GM23338 (cell line): ENCODE measurements at places on chromosomes 4 and X. TPM values are rescaled to one million over a fixed set of nuclear protein-coding genes. Genes with fewer than 3 reads are reported as not detected.

FAM47A gene
- not detected in 2 replicates for total RNA-seq

ADRA2C gene
- 16.3 and 16.6 TPM in 2 replicates for total RNA-seq

KCND1 gene
- total RNA-seq = 5.3 and 5.6 TPM in 2 replicates

TEX11 gene
- total RNA-seq = 0.85 and 1.0 TPM in 2 replicates

GLUD2 gene
- total RNA-seq = 1.5 and 1.9 TPM in 2 replicates

MBNL3 gene
- total RNA-seq = 2.4 and 3.0 TPM in 2 replicates

DNA sequence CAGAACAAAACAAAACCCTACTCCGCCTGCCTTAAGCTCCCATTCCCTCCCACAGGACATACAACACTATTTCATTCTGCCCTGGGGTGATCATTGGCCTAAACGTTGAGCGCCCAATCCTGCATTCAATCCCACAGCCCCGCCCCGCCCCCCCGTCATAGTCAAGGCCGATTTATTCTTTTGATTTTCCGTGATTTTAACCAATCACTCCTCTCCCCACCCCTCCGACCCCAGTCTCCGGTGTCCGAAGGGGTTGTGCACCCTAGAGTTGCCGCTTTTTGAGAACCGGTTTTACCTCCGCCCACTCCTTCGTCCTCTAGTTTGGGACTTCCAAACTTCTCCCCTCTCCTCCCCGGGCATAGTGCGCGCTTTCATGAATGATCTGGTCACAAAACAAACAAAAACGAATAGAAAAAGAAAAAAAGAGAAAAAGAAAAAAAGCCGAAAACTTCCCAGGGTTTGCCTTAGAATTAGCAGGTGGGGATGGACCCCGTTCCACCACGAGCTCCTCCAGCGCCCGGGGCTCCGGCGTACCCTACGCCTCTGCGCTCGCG lies 446 bp upstream of the UBE2A start:
- H3K4me1 ChIP-seq = no peaks in the 10 kb centered on the region
- peak overlapping the region; percentile 94; the same call in 1 of the 2 replicates for H3K27ac ChIP-seq
- peak; percentile 45 for DNase-seq

DNA sequence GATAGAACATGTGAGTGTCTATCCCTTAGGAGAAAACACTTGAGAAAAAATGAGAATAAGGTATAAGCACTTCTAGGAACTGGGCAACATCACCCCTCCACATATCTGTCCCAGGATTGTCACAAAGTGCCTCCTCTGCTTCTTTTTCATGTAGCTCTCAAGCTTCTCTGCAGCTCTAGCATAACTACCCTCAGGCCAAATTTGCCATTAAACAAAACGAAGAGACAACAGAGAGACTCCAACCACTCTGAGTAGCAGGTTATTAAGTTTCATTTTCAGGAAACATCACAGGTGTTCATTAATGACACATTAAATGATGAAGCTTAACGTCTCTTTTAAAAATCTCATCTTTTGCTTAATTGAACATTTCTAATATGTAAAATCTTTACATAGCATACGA lies 580.0 kb downstream of the GALNTL6 start:
- no peaks in the 10 kb centered on the region for H3K4me1 ChIP-seq
- no peaks in the 10 kb centered on the region for H3K36me3 ChIP-seq
- DNase-seq = no peak
- H3K4me3 ChIP-seq = no peak overlapping the region
- H3K27ac ChIP-seq = no peak overlapping the region

DNA sequence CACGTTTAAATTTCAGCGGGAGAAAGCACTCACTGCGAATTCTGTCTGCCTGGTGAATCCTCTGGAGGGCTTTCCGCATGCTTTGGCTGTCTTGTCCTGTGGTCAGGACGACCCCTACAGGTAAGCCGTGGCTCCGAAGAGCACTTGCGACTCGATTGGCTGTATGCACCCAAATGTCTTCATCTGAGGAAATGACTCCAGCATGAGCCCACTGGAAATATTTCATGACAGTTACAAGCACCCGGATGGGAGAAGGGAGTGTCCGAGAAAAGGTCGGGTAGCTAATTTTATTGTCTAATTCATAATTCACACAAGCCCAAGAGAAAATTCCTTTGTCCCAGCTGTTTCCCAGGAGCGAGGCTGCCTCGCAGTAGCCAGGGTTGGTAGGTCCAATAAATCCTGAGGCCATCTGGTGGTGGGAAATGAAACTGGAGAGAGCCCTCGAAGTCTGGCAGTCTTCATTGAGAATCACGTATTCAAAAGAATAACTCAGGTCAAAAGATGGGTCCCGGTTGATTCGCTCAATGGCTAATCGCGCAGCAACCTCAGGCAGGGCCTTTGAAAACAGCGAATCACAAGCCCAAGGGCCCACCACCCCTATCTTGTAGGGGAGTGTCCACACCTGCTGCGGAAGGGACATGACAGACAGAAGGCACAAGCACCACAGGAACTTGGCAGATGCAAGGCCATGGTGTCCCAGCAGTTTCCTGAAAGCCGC lies 6.6 kb downstream of the GUCY2F start:
- no peaks in the 10 kb centered on the region for H3K27me3 ChIP-seq
- peak; percentile 74 for DNase-seq
- no peaks in the 10 kb centered on the region for H3K36me3 ChIP-seq
- H3K27ac ChIP-seq = no peak overlapping the region
- peaks cover 19% of the 10 kb centered on the region; the same call in 1 of the 2 replicates for H3K4me1 ChIP-seq
- peak overlapping the region; percentile 37 for H3K4me3 ChIP-seq

DNA sequence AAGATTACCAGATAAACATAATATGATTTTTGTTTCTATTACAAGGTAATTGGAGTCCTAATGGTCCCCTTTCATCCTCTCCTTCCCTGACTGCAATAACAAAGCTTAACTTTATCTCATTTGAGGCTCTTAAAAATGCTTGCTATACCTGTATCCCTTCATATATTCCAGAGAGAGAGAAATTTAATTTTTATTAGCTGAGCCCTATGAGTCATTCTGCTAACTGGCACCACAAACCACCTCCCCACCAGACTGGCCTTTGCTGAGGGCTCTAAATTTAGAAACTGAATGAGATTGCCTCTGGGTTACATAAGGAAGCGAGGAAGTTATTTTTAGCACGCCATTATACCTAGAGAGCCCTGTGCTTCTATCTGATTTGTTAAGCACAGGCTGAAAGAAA lies 27.4 kb downstream of the CBLL2 start:
- H3K36me3 ChIP-seq = no peaks in the 10 kb centered on the region; the same call in 1 of the 2 replicates
- no peak overlapping the region for H3K27ac ChIP-seq
- H3K4me1 ChIP-seq = 0 out of 2 replicates have a peak, but pooled peaks cover 2% of the 10 kb centered on the region
- DNase-seq = no peak

GRCh38 chr4:7287918-7288280 lies 95.6 kb downstream of the SORCS2 start:
- H3K4me1 ChIP-seq = no peaks in the 10 kb centered on the region
- H3K27ac ChIP-seq = no peak overlapping the region
- no peak overlapping the region for H3K4me3 ChIP-seq
- H3K27me3 ChIP-seq = no peaks in the 10 kb centered on the region
- no peak for DNase-seq
- H3K36me3 ChIP-seq = no peaks in the 10 kb centered on the region

- no peaks in the 10 kb centered on the region for H3K36me3 ChIP-seq
- H3K27ac ChIP-seq = no peak overlapping the region
- no peak overlapping the region for H3K4me3 ChIP-seq
- DNase-seq = no peak
Measured at GRCh38 chr4:148847544-148848255, 405.5 kb upstream of the NR3C2 start.

GRCh38 chr4:189081826-189082225 lies 858.8 kb upstream of the FRG1 start:
- H3K36me3 ChIP-seq = no peaks in the 10 kb centered on the region; the same call in 1 of the 2 replicates
- no peak overlapping the region for H3K4me3 ChIP-seq
- no peak for DNase-seq
- H3K27me3 ChIP-seq = no peaks in the 10 kb centered on the region

GRCh38 chrX:14718403-14718802 lies 154.5 kb downstream of the FANCB start:
- no peaks in the 10 kb centered on the region for H3K27me3 ChIP-seq
- no peaks in the 10 kb centered on the region for H3K4me1 ChIP-seq
- H3K4me3 ChIP-seq = no peak overlapping the region
- no peak overlapping the region for H3K27ac ChIP-seq
- DNase-seq = no peak
- no peaks in the 10 kb centered on the region for H3K36me3 ChIP-seq

DNA sequence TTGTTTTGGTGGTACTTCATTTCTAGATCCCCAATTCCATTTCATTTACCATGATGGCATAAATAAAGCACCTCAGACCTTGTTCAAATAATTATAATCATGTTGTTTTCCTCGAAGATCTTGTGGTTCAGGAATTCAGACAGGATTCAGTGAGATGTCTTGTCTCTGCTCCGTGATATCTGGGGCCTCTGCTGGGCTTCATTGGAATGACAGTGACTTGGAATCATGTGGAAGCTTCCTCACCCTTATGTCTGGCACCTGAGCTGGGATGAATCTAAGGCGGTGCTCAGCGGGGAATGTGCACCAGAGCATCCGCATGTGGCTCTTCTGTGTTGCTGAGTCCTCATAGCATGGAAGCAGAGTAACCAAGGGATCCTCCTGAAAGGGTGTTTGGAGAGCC lies 132.2 kb downstream of the VEGFC start:
- H3K4me1 ChIP-seq = no peaks in the 10 kb centered on the region
- no peaks in the 10 kb centered on the region for H3K36me3 ChIP-seq
- H3K4me3 ChIP-seq = no peak overlapping the region

DNA sequence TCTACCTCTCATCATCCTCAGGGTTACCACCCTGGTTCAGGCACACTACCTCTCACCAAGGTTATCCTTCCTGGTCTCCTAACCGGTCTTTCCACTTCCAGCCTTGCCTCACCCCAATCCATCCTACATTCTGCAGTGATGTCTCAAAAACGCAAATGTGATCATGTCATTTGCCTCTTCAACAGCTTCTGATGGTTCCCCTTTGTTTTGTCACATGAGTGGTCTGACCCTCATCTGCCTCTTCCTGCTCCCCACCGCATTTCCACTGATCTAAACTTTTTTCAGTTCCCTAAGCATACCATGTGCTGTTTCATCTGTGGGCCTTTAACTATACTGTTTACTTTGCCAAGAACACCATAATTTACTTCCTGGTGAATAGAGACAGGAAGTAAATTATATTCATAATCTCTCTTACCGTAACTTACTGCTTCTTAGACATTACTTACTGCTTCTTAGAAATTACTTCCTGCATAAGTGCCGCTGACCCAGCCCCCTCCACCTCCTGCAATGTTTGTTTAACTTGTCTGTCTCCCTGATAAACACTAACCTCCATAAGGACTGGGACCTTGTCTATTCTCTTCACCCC lies 27.1 kb upstream of the NSUN7 start:
- no peak overlapping the region for H3K4me3 ChIP-seq
- no peaks in the 10 kb centered on the region for H3K27me3 ChIP-seq
- H3K27ac ChIP-seq = no peak overlapping the region
- DNase-seq = no peak
- H3K4me1 ChIP-seq = peaks cover 8% of the 10 kb centered on the region; the same call in 1 of the 2 replicates

- H3K4me3 ChIP-seq = no peak overlapping the region
- no peak overlapping the region for H3K27ac ChIP-seq
- no peaks in the 10 kb centered on the region for H3K27me3 ChIP-seq
- H3K4me1 ChIP-seq = no peaks in the 10 kb centered on the region
- peak; percentile 10 for DNase-seq
Measured at GRCh38 chrX:101062176-101062575, 10.3 kb upstream of the TRMT2B start.

DNA sequence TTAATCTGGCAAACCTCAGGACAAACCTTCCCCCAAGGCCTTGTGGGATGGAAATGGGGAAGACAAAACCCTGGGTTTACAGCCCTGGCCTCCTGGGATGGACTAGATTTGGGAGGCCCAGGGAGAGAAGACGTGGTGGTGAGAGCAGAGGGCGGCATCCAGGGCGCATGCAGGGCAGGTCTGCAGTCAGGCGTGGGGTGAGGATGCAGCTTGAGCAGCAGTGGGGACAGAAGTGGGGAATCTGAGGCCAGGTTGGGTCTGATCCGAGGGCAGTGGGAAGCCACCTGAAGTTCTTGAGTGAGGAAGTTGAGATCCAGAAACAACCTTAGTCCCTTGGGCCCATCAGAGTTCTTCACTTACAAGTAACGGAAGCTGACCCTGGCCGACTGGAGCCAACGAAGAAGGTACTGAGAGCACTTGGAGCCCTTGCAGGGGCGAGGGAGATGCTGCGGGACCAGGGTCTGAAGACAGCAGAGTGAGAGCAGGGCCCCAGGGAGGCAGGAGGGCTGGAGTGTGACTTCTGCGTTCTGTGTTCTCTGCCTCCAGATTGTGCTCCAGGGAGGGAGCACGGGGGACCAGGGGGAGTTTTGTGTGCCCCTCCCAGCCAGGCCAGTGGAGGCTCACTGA lies 42.0 kb upstream of the GPR78 start:
- no peak overlapping the region for H3K27ac ChIP-seq
- no peak overlapping the region for H3K4me3 ChIP-seq
- no peak for DNase-seq
- H3K36me3 ChIP-seq = no peaks in the 10 kb centered on the region; the same call in 1 of the 2 replicates
- no peaks in the 10 kb centered on the region for H3K27me3 ChIP-seq
- peaks cover 13% of the 10 kb centered on the region for H3K4me1 ChIP-seq

GRCh38 chrX:135490979-135491514 lies 29.4 kb upstream of the INTS6L start:
- no peak for DNase-seq
- H3K4me3 ChIP-seq = no peak overlapping the region
- H3K4me1 ChIP-seq = no peaks in the 10 kb centered on the region
- no peaks in the 10 kb centered on the region for H3K36me3 ChIP-seq

GRCh38 chr4:83599183-83599582 lies 63.3 kb downstream of the GPAT3 start:
- DNase-seq = peak; percentile 63
- no peaks in the 10 kb centered on the region for H3K4me1 ChIP-seq
- no peaks in the 10 kb centered on the region for H3K36me3 ChIP-seq
- no peak overlapping the region for H3K4me3 ChIP-seq

DNA sequence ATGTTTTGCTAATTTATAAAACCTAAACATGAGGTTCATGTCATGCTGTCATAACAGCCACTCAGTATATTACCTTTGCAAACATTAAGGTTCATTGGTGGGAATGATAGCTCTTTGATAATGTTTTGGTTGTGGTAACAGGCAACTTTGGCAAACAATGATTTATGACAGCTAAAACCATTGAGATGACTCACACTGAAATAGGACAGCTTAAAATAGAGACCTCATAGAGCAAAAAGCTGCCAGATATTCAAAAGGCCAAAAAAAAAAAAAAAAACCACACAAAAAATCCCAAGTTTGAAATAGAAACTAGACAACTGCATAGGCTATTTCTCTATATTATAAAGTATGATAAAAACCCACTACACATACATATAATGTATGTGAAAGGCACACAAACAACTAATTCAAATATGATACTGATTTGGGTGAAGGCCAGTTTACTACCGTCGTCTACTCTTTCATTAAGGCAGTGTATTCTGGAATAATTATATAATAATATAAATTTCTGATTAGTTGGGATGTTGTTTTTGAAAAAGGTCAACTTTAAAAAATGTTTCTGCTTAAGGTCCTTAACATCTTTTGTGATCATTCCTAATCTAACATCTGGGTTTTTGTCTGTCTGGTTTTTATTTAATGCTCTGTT lies 646.0 kb upstream of the PITX2 start:
- no peaks in the 10 kb centered on the region for H3K36me3 ChIP-seq
- H3K4me1 ChIP-seq = peaks cover 12% of the 10 kb centered on the region; the same call in 1 of the 2 replicates
- no peaks in the 10 kb centered on the region for H3K27me3 ChIP-seq
- DNase-seq = no peak
- H3K27ac ChIP-seq = no peak overlapping the region
- no peak overlapping the region for H3K4me3 ChIP-seq
